ENCODE measurements at places on chromosomes 5 and 9.

DNA sequence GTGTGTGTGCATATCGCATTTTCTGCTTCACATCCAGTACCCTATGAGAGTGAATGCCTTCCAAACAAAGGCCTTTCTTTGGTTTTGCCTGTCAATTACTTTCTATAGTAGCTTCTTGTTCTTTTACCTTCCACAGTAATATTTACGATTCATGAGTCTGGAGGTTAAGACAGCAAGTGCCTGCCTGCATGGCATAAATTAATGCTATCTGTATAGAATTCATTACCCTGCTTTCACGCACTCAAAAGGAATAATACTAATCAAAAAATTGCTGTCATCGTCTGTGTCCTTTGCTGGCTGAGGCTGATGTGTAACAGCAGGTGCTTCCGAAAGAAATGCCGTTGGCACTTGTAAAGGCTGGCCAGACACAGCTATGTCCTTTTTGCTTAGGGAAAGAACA is 1304.4 kb upstream of the CDH6 start:
- DNase-seq: no peak

GRCh38 chr5:44727100-44727499 is 81.6 kb upstream of the MRPS30 start:
- no peak for DNase-seq

- DNase-seq: no peak
Observed at GRCh38 chr9:11103525-11103924, 490.7 kb upstream of the PTPRD start.

DNA sequence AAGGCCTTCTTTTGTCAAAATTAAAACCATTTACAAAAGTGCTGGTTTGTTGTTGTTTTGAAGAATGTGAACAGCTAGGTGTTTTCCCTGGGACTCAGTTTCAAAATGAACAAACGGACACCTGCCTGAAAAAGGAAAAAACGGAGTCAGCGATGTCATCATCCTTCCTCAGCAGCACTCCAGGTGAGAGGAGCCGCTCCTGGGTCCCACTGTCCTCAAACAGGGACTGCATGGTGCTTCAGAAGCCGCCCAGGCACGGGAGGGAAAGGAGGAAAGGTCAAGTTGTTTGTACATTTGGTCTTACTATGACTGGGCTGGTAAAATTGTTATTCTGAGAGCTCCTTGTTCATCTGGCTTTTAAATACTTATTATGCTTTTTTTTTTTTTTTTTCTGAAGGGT is 69.0 kb upstream of the ZSWIM6 start:
- DNase-seq: no peak

DNA sequence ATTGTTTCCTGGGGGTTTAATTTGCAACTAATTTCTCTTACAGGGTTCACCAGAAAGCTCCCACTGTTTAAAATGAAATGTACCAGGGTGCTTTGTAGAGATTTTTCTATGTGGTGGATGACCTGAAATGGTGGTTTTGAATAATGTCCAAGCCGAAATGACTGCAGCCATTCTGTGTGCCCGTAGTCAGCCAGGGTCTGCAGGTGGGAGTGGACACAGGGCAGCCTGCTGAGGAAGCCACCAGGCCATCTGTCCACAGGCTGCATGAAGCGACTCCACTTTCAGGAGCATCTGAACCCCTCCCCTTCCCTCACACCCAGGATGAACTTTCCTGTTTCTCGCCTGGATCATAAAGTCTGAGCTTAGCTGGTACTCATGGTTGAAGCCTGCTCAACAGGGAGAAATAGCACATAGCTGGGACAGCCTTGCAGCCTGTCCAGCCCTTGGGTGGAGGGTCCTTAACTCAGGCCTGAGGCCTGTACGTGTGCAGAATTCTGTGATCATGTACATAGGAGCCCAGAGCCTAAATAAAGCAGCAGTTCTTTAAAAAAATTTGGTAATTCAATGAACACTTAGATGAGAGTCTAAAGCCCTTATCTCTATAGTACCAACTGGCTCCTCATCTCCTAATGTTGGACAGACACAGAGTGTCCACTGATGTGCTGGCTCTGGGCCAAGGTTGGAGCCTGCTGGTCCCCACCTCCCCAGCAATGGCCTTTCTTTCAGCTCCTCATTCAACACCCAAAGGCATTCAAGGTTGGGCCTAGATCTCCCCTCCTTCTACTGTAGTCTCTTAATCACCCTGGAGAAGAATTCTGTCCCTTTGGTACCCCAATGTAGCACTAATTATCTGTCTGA is 72.8 kb downstream of the SHB start:
- no peak for DNase-seq

GRCh38 chr5:124927735-124928134 is 181.3 kb upstream of the ZNF608 start:
- no peak for DNase-seq

DNA sequence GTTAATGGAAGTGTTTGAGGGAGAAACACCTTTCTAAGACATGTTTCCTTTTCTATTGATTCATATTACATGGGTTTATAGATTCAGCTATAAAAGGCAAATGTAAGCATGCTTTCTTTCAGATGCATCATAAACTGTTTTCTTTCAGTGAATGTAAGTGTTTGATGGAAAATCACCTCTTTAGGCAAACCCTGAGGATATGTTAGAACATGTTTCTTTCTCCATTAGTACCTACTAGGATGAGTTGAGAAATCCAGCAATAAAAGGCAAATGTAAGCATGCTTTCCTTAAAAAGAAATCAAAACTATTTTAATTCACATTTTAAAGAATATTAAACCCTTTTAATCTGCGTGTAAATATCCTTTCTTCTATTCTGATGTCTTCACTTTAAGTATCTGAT is 31.6 kb downstream of the FNIP1 start:
- DNase-seq: no peak
